ENCODE measurements at places on chromosomes 3 and 15.

GRCh38 chr3:166580561-166580960 is 743.3 kb upstream of the BCHE start:
- DNase-seq: no peak

DNA sequence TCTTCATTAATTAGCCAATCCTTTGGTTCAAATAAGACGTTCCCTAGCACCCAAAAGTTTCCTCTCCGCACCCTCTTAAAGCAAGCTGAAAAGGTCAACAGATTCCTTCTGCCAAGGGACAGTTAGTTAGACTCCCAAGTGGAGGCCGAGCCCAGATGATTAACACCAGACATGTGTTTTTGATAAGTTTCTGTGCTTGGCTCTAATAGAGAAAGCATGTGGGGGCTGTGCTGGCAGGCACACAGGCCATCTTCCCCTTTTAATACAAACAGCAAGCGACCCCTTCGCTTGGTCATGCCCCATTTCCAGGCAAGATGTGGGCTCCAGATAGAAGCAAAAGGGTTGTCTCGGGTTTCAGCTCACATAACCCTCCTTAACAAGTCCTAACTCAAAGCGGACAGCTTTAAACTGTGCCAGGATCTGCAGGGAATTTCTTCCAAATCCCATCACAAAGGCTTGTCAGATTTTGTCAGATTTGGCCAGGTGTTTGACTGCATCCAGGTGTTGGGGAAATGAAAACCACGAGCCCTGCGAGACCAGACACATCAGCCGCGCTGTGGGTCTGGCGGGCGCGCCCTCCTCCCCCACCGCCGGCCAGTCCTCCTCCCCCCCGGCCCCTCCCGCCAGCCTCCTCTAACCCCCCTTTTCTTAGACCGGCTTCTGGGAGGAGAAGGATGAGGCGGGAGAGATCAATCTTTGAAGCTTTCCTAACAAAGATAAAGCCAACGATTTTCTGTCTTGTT is 3.3 kb downstream of the HES1 start:
- DNase-seq: no peak

DNA sequence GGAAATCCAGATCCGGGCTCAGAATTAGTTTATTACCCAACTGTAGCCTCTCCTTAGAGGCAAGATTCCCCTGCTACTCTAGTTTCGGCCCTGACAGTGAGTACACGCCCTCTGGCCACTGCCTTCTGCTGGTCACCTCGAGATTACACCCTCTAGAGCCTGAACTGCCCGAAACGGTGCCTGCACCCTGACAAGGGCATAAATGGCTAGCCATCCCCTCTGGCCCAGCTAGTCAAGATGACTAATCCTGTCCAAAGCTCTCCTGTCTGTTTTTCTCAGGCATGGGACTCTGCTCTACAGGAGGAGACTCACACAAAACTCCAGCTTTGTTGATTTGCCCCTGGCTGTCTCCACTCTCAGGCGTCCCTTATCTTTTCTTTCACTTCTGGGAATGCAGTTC is 150.5 kb upstream of the UBE2E2 start:
- DNase-seq: no peak

DNA sequence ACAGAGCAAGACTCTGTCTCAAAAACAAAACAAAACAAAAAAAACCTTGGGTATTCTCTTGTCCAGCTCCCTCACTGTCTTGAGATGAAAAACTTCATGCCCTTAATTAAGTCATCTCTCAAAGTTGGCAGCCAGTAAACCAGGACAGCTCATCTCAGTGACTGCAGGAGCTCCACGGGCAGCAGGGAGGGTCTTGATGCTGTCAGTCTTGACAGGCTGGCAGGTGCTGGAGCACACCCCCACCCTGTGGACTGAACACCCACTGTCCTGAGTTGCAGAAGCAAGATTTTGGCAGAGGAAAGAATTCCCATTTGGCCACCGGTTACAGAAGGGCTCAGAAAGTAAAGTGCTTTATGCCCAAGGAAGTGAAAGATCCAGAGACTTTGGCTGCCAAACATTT is 8.0 kb downstream of the DNAJA4 start:
- DNase-seq: no peak

- no peak for DNase-seq
These were observed 256.9 kb downstream of the EPHA3 start for GRCh38 chr3:89364314-89364713.

DNA sequence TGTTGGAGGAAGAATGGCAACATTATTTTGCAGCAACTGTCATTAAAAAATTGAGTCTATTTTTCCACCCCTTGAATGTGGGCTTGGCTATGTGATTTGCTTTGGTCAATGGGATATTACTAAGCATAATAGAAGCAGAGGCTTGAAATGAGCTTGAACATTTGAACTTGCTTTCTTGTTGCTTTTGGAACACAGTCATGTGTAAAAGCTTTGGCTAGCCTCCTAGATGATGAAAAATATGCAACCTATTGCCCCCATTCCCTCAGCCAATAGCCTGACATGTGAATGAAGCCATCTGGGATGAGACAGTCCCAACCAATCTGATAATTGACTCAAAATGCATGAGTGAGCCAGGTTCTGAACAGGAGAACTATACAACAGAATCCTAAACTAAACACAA is 78.4 kb downstream of the PLSCR2 start:
- DNase-seq: no peak

DNA sequence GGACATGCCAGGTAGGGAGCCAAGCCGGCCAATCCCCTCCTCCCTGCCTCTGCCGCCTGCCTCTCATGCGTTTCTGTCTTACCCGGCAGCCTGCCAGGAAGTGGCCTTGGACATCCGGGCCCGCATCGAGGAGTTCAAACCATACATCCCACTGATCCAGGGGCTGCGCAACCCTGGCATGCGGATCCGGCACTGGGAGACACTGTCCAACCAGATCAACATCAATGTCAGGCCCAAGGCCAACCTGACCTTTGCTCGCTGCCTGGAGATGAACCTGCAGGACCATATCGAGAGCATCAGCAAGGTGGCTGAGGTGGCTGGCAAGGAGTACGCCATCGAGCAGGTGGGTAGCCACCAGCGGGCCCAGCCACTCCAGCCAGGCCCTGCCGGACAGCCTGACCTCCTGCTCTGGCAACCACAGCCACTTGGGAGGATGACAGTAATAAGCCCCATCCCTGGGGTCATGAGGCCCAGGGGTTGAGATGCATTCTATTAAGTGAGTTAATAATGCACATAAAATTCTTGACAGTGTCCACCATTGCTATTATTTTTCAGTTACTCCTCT is 37.3 kb downstream of the DNAH1 start:
- DNase-seq: no peak

- no peak for DNase-seq
These were observed 19.5 kb downstream of the ISG20 start for GRCh38 chr15:88658070-88658965.

GRCh38 chr3:48430708-48431101 is 819 bp upstream of the PLXNB1 start:
- DNase-seq: no peak

DNA sequence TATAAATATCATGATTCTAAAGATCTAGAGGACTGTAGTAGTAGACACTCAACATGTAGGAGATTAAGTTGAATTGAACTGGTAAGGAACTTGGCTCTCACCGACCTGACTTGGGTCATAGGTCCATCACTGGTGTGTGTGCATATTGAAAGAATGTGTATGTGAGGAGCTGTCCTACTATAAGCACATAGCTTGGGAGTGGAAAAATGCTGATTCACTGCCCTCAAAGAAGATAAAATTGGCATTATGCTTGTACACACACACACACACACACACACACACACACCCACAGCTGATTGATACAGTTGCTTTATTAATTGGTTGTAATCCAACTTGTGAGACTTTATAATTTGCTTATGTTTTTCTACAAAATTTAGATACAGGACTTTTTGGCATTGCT is 411.0 kb upstream of the NR2F2 start:
- DNase-seq: no peak

GRCh38 chr15:71651750-71652186 is 158.6 kb upstream of the NR2E3 start:
- DNase-seq: peak; percentile 7

- no peak for DNase-seq
These were observed 606 bp downstream of the EIF2A start for GRCh38 chr3:150547045-150547741.

DNA sequence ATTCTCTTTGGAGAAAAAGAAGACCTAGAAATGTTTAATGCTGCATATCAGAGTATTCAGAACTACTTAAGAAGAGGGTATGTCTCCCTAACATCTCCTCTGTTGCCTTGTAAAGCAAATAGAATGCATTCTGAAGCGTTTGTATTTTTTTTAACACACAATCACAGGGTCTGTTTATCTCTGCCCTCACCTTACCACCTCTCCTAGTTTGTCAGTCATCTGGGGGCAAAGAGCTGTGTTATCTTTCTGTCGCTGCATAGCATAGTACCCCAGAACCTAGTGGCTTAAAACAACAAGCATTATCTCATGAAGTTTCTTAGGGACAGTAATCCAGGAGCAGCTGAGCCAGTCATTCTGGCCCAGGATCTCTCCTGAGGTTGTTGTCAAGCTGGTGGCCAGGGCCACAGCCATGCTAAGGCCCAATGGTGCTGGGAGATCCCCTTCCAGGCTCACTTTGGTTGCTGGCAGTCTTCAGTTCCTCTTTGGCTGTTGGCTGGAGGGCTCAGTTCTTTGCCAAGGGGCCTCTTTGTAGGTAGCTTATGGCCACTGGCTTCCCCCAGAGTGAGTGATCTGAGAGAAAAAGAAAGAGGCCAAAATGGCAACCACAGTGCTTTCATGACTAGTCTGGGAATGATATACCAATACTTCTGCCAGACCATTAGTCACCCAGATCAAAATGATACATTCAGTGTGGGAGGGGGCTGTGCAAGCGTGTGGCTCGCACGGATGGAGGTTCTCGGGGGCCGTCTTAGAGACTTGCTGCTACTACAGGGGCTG is 17.8 kb downstream of the EDEM1 start:
- DNase-seq: no peak

DNA sequence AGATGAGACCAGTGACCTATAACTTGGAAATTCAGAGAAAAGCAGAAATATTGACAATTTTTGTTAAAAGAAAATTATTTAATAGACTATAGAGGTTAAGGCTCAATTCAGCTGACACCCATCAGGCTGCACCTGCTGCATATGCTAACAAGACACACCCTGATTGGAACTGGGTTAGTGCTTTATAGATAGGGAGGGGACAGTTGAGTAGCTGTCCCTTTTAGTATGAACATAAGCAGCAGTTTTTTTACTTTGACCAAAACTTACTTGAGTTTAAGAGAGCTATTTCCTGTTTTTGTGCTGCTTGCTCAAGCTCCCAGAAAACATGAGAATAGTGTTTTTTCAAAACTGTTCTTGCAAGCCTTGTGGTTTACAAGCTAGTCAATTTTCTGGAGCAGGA is 292.6 kb downstream of the LRRC3B start:
- DNase-seq: no peak

DNA sequence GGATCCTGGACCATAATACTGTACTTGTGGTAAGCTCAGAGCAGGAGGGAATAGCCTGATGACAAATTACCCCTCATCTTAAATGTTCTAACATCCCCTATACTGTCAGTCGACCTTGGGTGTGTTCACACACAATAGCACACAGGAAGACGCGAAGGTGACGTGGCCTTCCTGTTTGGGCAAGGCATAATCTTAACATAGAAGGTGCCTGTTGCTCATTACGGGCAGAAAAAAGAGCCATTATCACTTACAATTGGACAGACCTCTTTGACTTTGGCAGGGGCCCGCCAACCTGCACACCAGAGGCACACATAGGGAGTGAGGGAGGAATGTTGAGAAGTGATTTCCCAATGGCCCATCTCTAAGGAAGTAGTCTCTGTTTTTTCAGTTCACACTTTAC is 144.2 kb downstream of the ANO10 start:
- DNase-seq: peak; percentile 87

DNA sequence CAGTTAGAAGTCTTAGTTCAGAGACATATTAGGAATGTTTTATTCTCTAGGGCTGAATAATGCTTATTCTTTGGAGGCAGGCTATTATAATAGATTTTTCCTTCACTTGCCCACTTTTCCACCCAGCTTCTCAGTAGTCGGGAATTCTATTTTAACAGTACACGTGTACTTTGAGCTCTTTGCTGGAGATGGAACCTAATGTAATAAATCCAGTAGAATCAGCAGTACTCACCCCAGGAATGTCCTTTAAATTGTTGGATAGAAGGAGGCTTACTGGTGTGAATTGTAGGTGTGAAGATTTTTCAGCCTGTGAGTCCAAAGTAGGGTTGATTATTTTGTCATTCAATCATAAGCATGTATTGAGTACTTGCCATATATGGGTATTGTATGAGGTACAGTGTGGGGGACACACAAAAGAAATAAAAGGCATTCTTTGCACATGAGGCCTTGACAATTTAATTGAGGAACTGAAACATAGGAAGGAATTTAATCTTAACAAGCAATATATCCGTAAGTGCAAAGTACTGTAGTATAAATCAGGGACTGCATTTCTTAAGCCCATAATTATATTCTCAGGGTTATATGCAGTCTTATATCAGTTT is 29.5 kb upstream of the MGA start:
- no peak for DNase-seq

DNA sequence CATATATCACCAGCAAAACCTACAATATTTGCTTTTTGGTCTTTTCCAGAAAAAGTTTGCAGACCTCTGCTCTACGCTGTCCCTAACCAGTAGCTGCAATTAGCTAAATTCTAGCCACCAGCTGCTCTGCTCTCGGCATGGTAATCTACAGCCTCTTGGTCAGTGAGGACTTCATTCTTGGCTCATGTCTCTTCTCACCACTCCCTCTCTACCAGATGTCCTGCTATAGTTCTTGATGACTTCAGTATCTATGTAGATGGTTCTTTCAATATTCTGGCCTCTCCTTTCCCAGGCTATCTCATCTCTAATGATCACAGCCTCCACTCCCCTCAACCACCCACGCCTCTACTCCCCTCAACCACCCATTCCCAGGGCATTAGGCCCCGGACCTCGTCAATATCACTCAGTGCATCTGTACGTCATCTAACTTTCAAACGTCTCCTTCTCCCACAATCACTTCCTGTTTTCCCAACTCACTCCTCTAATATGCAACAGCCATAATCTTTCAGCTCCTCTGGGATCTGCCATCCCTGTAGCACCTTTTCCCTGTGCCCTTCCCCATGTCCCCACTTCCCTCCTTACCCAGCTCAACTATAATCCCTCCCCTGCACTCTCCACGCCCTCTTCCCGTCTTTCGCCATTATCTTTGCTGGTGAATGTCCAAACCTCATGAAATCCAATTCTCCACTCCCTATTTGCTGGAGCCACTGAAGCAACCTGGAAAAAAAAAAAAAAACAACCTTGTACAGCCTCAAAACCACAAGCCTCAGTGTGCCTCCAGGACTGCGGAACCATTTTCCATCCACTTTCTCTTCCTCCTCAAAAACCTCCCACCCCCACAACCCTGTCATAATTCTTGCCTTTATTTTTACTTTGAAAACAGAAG is 429.4 kb upstream of the PROK2 start:
- no peak for DNase-seq

GRCh38 chr3:50807266-50807665 is 132.5 kb downstream of the DOCK3 start:
- no peak for DNase-seq

DNA sequence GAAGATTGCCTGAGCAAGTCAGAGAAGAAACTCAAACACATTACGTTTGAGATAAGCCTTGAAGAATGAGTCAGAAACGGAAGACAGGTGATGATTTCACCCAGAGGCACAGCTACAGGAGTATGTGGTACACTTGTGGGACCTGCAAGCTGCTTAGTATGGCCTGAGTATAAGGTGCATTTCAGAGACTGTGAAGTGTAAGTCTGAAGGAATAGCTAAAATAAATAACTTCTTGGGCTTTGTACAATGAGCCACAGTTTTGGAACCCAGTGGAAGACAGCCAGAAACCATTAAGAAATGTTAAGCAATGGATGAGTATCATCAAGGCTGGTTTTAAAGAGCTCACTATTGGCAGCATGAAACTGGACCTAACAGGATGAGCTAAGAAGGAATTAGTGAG is 826.2 kb downstream of the ROBO1 start:
- DNase-seq: no peak

All from CD4-positive, alpha-beta T cell treated with Interleukin-10 for 1 hour (primary cell).